T-cell (primary cell): ENCODE measurements at places on chromosomes 7 and 10.

- DNase-seq, result no peak
Observed at GRCh38 chr7:155425887-155426286, 32.0 kb upstream of the EN2 start.

- no peak for DNase-seq
Observed at GRCh38 chr10:570628-571163, 118.8 kb downstream of the DIP2C start.

GRCh38 chr10:5565671-5566581, 41.2 kb downstream of the CALML3 start:
- no peak for DNase-seq

GRCh38 chr7:111829221-111829620, 266.9 kb upstream of the IMMP2L start:
- no peak for DNase-seq
